ENCODE measurements at places on chromosomes 11 and 22. TPM values are rescaled to one million over a fixed set of nuclear protein-coding genes. Genes with fewer than 3 reads are reported as not detected.

The C22orf31 gene
- not detected for total RNA-seq

DNA sequence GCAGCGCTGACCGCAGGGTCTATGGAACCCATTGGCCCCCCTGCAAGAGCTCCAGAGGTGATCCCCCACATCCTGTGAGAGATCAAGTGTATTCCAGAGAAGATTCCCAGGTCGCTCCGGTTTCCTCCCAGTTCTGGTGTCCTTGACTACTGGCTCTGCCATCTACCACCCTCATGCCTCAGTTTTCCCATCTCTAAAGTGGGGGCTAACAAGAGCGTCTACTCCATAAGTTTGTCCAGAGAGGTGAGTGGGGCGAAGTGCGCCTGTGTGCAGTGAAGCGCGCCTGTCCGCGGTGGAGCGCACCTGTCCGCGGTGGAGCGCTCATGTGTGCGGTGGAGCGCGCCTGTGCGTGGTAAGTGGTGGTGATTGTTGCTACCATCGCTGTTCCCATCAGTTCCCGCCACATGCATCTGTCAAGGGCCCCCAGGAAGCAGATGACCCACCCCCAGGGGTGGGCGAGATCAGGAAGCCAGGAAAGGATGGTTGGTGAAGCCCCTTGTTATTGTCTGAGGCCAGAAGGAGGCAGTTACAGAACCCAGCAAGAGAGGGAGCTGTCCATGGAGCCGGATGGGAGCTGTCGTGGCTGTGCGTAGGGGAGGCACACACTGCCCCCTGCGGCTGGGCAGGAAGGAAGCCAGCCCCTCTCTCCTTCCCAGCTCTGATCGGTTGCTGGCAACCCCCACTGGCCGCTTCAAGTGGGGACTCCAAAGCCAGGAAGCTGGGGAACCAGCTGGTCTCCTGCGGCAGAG is 73.2 kb upstream of the FGF3 start:
- DNase-seq = no peak

DNA sequence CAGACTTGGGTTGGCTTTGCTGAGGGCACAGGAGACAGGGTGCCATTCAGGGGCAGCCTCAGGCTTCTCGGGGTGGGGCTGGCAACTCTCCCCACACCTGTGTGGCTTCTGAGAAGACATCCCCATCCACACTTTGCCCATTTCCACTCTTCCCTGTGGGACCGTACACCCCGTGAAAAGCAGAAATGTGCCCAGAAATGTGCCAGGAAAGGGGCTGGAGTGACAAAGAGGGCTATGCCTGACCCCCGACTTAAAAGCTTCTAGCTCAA is 50.6 kb downstream of the SGSM3 start:
- no peak for DNase-seq

DNA sequence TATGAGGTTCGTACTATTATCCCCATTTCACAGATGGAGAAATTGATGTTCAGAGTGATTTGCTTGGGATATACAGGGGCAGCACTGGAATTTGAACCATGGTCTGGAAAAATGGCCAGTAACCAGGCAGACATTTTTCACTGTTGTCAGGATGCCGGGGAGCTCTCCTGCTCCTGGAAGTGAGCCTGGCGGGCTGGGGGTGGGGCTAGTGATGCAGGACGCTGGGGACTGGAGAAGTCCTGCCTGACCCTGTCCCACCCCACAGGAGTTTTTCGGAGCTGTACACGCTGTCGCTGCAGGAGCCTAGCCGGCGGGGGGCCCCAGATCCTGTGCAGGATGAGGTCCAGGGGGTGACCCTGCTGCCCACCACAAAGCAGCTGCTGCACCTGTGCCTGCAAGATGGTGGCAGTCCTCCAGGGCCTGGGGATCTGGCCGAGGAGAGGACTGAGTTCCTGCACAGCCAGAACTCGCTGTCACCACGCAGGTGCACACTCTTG is 11.1 kb downstream of the SIPA1 start:
- no peak for DNase-seq

DNA sequence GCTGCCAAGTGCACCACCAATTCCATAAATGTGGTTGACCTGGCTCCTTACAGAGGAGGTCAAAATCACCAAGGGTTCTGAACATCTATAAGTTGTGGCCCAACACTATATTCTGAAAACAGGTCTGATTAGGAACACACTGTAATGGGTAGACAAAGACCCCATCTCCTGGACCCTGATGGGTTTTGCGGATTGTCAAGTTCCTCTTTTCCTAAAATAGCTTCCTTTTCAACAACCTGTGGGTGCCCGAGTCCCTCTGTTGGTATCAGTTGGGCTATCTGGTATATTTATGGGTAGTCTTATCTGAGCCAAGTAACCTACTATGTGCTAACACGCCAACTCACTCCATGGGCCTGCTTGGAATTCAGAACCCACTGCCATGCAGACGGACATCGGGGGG is 9.9 kb upstream of the CACNG2 start:
- DNase-seq = no peak

- peak; percentile 43 for DNase-seq
Observed at GRCh38 chr11:120013325-120014250, 124.3 kb downstream of the TRIM29 start.
